Bronchial epithelial cell (primary cell): ENCODE measurements at places on chromosomes 1 and 21. TPM values are rescaled to one million over a fixed set of nuclear protein-coding genes. Genes with fewer than 3 reads are reported as not detected.

- no peak for DNase-seq
Measured at GRCh38 chr1:61955261-61955660, 213.0 kb downstream of the PATJ start.

The KRTAP10-3 gene
- not detected in 2 replicates for total RNA-seq

DNA sequence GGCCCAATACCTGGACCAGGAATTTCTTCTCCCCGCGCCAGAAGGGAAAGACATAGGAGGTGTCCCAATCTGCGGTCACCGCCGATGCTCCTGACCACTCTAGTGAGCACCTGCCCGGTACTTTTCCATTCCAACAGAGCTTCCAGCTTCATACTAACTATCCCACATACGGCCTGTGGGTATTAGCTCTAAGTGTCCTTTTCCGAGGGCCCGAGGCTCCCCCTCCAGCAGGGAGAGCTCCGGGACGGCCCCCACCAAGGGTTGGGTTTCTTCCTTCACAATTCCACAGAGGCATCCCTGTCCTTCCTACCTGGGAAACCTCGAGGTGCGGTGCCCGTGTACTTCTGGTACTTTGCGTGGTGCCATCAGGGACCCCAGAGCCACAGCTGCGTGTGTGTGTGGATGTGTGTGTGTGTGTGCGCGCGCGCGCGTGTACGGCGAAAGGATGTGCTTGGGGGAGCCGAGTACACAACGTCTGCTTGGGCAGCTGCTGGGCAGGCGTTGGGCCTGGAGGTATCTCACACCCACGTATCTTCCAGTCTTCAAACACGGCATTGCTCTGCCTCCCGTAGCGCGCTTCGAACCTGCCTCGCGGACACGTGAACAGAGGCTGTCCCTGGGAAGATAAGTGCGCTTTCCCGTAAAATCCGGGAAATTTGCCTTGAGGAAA lies 2.4 kb upstream of the SIM2 start:
- DNase-seq, result no peak

DNA sequence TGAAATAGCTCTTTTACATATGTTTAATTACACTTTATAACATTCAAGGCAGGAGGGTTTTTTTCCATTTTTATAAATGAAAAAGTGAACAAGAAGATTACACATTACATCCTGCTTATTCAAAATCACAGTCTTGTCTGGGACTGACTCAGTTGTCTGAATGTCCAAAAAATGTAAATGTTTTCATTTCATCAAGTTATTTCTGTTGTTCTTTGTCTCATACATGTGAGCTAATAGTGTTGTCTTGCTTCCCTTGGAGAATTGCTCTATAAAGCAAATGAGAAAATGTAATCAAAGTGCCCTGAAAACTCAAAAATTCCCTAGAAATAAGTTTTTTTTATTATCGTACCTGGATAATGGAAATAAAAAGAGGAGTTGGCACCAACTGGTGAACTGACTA lies 242.9 kb downstream of the GRIK1 start:
- DNase-seq, result no peak

- DNase-seq, result peak; percentile 73
Measured at GRCh38 chr1:61237659-61238358, 155.4 kb downstream of the NFIA start.

DNA sequence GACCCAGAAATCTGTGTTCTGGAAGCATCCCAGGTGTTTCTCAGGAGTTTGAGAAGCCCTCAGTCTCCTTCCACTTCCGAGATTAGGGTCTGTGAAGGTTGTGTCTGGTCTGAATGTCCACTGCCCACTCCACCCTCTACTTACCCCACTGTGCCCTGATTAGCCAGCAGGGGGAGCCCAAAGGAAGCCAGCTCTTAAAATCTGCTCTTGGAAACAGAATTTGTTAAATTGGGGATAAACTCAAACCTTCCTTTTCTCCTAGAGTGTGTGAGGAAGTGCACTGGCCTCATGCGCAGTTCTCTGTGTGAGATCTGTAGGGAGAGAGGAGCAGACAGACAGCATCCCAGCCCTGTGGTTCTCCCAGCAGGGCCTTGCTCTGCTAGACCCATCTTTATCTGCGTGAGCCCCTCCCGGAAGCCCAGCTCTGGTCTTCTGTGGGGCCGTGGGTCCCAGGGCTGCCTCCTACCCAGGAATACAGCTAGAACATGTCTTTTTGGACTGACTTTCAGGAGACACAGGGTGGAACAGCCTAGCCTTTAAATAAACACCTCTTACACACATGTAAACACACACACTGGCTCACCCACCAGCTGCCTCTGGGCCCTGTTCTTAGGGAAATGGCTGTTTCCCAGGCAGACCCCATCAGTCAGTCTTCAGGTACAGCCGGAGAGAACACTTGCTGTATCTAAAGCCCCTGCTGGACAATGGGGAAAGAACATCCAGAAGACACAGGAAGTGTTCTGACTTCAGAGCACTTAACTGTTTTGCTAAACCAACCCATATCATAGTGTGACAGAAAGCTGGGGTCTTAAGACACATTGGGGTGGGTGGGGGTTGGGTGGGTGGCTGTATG lies 52.2 kb downstream of the SMYD2 start:
- no peak for DNase-seq

The GPBP1L1 gene
- 140 and 147 TPM in 2 replicates for total RNA-seq

GRCh38 chr1:213268221-213268620 lies 217.2 kb downstream of the RPS6KC1 start:
- DNase-seq, result peak; percentile 42

The KRTAP13-2 gene
- not detected in 2 replicates for total RNA-seq

DNA sequence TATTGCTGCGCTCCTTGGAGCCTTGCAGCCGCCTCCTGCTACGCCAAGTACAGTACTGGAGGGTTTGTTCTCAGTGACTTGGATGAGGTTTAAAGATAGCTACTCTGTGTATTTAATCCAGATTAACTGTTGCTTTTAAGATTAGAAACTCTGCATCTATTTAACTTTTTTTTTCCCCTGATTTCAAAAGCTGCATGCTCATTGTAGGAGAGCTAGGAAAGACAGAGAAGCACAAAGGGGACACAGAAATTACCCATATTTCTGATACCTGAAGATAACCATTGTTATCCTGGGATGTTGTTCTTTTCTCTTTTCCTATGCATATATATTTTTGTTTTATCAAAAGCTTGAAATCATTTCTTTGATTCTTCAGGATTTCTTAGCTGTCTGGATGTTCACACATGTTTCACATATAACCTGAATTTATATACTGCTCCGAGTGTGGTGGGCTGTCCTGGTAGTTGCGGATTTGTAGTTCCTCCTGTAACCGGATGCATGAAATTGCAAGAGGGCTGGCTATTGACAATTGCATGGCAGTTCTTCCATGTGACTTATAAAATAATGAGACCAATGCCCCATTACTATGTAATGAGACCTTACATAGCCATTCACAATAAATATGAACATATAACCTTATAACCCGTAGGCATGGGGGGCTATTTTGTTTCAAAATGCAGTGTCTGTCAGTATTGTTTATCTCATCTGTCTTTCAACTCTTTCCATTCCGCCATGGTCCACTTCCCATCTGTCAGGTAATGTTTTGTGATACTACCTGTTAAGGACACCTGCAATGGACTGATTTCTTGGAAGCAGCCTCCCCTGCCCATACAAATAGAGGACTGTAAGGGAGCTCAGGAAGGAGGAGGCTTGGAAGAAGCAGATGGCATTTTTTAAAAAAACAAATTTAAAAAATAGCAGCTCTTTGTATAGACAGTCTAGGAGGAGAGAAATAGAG lies 1.4 kb downstream of the RAVER2 start:
- DNase-seq, result no peak

- peak; percentile 43 for DNase-seq
Measured at GRCh38 chr1:46188295-46189030, 9.8 kb downstream of the POMGNT1 start.

DNA sequence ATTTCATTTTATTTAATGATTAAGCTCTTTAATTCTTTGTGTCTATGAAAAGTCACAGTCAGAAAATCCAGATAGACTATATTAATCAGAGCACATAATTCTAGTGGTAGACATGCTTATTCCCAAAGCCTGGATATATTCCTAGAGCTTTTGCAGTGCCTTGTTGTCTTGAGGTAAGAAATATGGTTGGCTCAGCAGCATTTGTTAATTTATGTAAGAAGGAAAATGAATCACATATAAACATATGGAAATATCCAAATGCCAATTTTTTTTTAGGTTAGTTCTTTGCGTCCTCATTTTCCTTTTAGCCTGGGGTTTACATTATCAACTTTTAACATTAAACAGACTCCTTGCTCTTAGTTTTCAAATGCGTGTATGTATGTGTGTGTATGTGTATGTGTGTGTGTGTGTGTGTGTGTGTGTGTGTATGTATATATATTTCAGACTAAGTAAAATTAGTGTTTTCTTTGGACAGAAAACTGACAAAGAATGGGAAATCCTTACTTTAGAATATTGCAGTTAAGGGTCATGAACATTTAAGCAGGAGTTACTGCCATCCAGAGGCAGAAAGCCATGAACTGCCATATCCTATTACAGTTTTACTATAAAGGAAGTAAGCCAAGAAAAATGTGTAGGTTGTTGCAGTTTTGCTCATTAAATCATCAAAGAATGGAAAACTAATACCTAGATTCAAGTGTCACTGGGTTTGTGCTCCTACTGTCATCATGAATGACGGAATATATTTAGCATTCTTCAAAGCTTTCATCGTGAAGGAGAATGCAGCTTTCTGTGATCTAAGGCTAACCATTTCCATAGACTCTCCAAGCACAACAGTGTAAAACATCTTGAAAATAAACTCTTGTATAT lies 477.1 kb upstream of the NR5A2 start:
- no peak for DNase-seq

- DNase-seq, result no peak
Measured at GRCh38 chr1:5858844-5859407, 133.3 kb downstream of the NPHP4 start.

DNA sequence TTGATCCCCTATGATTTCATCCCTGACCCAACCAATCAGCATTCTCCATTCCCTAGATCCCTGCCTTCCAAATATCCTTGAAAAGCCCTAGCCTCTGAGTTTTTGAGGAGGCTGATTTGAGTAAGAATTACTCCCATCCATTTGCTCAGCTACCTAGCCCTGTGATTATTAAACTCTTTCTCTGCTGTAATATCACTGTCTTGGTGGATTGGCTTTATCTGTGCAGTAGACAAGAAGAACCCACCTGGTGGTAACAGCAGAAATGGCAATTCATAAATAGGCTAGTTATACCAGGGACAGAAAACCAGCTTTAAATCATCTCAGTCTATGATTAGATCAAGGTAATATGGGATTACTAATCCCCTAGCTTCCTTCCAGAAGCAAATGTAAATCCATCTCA lies 13.0 kb downstream of the IL20 start:
- no peak for DNase-seq

The MYBPH gene
- total RNA-seq, result not detected in 2 replicates

GRCh38 chr1:220430059-220430458 lies 97.9 kb upstream of the MARK1 start:
- DNase-seq, result peak; percentile 31

DNA sequence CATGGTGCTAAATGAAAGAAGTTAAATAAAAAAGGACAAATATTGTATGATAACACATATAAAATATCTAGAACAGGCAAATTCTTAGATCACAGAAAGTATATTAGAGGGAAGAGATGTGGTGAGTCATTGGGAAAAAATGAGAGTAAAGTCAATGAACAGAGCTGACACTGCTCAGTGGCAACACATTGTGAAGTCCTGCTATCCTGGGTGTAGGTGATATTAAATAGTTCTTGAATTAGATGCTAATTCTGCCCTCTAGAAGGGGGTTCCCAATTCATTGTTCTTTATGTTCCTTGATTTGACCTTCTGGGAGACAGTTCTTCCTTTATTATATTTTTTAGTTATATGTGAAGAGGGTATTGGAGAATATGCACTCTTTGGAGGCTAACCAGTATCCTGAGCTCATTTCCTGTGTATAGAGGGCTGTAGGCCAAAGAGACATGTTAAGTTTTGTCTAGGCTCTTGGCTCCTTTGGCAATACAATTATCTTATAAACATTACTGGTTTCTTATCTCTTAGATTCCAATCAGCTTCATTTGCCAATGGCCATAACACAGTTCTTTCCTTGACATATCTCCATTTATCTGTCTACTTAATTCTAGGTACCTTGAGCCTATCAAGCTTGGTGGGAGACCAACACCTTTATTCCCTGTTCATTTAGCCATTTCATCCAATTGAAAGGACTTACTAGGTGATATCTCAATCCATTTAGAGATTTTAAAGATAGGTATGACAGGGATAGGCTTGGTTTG lies 6.6 kb upstream of the SLC35A3 start:
- DNase-seq, result peak; percentile 76

GRCh38 chr1:101025283-101025656 lies 314 bp downstream of the DPH5 start:
- DNase-seq, result no peak

DNA sequence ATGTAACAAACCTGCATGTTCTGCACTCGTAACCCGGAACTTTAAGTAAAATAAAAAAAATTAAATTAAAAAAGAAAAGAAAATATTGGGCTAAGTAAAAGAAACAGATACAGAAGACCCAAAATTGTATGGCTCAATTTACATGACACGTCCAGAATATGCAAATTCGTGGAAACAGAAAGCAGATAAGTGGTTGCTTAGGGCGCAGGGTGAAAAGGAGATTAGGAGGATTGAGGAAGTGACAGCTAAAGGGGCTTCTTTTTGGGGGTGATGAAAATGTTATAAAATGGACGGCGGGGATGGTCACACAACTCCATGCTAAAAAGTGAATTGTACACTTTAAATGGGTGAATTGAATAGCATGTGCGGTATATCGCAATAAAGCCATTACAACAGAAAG lies 27.4 kb upstream of the ZBTB21 start:
- no peak for DNase-seq

The C4BPA gene
- not detected in 2 replicates for total RNA-seq

GRCh38 chr1:205782627-205783432 lies 7.5 kb upstream of the RAB29 start:
- no peak for DNase-seq
